Effector CD4-positive, alpha-beta T cell (primary cell): ENCODE measurements at places on chromosomes 7 and 10.

DNA sequence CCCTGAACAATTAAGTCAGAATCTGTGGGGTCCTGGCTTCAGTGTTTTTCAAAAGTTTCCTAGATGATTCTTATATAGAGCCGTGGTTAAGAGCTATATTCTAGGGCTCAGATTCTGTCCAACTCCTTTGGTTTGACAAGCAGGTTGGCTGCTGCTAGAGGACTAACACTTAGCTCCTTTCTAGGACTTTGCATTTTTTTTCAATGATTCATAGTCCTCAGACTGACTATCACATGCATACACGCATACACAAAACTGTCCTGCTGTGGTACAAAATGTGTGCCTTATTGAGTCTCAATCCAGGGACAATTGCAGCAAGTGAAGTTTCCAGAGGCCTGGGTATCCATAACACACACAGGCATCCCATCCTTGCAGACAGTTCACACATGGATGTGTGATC lies 392.0 kb downstream of the NRG3 start:
- no peak for DNase-seq

GRCh38 chr10:79179164-79179956 lies 110.6 kb downstream of the ZMIZ1 start:
- DNase-seq: no peak

DNA sequence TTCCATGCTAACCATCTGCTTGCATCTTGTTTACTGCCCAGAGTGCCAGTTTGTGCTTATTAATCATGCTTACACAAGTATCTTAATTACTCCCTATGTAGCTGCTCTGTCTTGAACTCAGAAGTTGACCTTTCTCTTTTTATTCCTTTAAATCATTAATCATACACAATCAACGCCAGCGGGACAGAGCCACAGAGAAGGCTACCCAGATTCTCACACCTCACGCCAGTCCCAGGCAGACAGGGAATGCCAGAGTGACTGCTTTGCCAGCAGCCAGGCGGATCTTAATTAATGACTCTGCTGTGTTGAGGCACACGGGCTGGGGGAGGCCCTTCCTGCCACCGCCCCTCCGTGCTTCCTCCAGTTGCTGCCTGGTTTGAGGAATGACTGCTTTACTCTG lies 229.4 kb downstream of the LRMDA start:
- no peak for DNase-seq

GRCh38 chr7:135659159-135659846 lies 3.0 kb upstream of the STMP1 start:
- no peak for DNase-seq
